ENCODE measurements at places on chromosomes 3 and 15. TPM values are rescaled to one million over a fixed set of nuclear protein-coding genes. Genes with fewer than 3 reads are reported as not detected.

The TEX264 gene
- 49.9 TPM for polyA plus RNA-seq

- no peak for DNase-seq
These were observed 103.2 kb upstream of the ST8SIA2 start for GRCh38 chr15:92290359-92290992.

The CFAP91 gene
- not detected for polyA plus RNA-seq

- DNase-seq = peak; percentile 68
These were observed 9.8 kb downstream of the RAB27A start for GRCh38 chr15:55279746-55280351.

DNA sequence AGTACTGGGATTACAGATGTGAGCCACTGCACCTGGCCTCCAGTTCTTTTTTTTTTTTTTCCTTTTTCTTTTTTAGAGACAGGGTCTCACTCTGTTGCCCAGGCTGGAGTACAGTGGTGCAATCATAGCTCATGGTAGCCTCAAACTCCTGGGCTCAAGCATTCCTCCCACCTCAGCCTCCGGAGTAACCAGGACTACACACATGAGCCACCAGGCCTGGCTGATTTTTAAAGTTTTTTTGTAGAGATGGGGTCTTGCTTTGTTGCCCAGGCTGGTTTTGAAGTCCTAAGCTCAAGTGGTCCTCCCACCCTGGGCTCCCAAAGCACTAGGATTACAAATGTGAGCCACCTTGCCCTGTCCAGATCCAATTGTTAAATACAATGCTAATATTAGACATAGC, 13.6 kb upstream of the ULK3 start:
- DNase-seq = no peak

DNA sequence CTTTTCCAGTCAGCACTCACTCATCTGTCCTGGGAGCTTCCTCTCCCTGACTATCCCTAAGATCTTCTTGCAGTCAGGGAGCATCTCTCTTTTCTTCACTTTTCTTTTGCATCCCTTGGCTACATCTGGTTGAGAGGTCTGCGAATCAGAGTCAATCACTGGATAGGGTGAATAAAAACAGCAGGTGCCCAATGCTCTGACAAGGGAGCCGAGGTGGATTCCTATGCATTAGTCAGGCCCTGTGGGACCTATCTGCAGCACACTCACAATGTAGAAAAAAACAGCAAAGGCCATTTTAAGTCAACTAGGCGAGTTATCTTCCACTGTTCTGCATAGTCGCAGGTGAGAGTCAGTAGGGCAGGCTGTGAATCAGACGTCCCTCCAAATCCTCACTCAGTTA, 35.5 kb downstream of the DZIP1L start:
- no peak for DNase-seq

The COL8A1 gene
- 147 TPM for polyA plus RNA-seq
